ENCODE measurements at places on chromosomes 13 and 19.

GRCh38 chr13:99648066-99648665, 146.9 kb downstream of the TM9SF2 start:
- no peak for DNase-seq

DNA sequence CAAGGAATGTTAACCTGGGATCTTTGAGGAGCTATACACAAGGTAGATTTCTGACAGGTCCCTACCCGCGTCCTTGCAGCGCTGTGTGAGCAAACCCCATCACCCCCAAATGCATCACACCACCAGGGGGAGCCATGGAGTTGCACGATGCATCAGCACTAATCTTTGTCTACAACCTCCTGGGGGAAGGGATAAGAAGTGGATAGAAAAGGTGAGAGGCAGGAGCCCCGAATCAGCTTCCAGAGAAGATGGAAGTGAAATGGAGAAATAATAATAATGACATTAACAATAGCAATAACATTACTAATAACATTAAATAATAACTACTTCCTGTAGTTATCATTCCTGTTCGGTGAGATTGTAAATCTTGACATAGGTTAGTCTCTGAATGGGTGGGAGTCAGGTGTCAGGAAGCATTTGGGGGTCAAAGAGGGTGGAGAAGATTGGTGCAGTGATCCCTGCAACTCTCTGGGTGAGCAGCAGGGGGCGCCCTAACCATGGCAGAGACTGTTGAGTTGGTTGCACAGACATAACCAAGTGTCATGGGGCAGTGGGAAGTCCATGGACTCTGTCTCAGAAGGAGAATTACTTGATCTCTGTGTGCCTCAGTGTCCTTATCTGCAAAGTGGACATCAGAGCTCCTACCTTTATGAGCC, 16.5 kb downstream of the SIGLEC7 start:
- no peak for DNase-seq

DNA sequence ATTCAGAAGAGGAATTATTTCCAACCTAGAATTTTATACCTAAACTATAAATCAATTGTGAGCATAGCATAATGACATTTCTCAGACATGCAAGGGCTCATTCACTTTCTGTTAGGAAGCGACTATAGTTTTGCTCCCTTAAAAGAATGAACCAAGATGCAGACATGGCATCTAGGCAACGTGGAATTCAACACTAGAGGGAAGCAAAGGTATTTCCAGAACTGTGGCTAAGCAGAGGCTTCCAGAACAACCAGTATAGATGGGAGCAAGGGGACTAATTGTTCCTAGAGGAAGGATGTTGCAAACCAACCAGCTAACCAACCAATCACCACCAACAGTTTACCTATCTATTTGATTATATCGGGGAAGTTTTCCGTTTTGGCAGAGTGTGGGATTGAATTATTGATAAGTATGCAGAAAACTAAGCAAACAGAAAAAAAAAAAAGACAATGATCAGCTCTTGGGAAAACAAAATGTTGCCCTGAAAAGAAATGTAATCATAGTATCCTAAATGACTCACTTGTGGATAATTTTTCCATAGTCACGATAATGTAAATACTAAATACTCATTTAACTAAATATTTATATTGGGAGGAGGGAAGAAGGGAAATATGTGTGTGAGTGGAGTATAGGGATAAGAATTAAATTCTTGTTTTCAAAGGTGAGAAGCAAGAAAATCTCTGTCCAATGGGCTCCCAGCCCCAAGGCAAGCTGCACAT, 21.1 kb downstream of the ARL11 start:
- no peak for DNase-seq

DNA sequence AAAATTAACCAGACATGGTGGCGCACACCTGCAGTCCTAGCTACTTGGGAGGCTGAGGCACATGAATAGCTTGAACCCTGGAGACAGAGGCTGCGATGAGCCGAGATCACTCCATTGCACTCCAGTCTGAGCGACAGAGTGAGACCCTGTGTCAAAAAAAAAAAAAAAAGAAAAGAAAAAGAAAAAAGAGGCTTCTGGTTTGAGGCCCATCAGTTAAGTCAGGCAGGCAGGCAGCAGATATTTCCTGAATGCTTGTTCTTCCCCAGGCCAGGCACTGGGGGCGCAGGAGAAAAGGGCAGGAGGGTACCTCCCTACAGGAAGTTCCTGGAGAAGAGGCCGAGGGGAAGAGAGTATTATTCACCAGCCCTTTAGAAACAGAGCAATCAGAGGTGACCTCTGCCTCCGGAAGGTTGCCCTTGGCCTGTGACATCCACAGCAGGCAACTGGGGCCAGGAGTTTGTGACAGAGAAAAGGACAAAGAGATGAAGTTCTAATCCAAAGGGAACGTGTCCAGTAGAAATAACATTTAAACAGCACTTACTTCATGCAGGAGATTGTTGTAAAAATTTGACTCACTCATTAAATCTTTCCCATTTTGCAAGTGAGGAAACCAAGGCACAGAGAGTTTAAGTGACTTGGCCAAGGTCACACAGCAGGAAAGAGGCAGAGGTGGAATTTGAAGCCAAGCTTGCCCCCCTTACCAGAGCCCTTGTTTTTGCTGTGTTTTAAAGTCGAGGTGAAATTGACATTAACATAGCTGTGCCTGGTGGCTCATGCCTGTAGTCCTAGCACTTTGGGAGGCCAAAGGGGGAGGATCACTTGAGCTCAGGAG, 4.3 kb upstream of the RLN3 start:
- DNase-seq = no peak

GRCh38 chr19:532561-533363, 1.2 kb downstream of the CDC34 start:
- no peak for DNase-seq

- DNase-seq = no peak
Observed at GRCh38 chr13:33072282-33072681, 56.1 kb downstream of the KL start.

DNA sequence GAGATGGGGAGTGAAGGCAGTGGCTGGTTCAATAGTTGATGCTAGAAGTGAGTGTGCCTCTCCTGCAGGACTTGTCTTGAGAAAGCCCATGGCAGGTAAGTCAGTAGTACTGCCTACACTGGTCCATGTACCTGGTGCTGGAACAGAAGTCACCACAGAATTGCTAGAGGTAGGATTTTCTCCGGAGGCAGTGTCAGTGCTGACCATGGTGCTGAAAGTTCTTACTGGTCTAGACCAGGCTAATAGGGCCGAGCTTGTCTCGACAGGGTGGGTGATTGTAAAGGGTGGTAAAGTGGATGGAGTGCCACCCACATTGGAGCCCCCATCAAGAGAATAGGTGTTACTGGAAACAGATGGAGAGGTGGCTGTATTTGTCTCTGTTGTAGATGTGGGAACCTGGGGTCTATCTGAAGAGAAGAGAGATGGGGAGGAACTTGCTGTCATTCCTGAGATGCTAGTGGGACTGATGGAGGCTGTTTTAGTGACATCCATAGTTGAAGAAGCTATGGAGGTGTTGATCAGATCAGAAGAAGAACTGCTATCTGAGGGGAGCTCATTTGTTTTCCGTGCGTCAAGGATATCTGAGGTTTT, 36.6 kb downstream of the MUC16 start:
- no peak for DNase-seq

DNA sequence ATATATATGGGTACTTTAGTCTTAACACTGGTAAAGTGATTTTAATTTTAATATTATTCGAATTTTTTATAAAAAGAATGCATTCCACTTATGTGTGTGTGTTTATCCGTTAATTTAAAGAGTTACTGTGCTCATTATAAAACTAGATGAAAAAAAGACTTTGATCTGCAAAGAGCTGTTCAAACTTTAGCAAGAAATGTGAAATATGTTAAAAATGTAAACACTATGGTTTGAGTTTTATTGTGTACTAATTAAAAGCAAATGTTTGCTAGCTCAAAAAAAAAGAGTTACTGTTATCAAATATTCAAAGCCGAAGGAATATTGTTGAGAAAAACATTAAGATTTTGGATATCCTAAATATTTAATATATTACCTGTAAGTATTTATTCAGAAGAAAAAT, 34.5 kb downstream of the UFM1 start:
- DNase-seq = no peak

GRCh38 chr19:19514215-19514657, 1.1 kb downstream of the TSSK6 start:
- DNase-seq = peak; percentile 58

GRCh38 chr19:49851456-49852259, 699 bp downstream of the PTOV1 start:
- no peak for DNase-seq

DNA sequence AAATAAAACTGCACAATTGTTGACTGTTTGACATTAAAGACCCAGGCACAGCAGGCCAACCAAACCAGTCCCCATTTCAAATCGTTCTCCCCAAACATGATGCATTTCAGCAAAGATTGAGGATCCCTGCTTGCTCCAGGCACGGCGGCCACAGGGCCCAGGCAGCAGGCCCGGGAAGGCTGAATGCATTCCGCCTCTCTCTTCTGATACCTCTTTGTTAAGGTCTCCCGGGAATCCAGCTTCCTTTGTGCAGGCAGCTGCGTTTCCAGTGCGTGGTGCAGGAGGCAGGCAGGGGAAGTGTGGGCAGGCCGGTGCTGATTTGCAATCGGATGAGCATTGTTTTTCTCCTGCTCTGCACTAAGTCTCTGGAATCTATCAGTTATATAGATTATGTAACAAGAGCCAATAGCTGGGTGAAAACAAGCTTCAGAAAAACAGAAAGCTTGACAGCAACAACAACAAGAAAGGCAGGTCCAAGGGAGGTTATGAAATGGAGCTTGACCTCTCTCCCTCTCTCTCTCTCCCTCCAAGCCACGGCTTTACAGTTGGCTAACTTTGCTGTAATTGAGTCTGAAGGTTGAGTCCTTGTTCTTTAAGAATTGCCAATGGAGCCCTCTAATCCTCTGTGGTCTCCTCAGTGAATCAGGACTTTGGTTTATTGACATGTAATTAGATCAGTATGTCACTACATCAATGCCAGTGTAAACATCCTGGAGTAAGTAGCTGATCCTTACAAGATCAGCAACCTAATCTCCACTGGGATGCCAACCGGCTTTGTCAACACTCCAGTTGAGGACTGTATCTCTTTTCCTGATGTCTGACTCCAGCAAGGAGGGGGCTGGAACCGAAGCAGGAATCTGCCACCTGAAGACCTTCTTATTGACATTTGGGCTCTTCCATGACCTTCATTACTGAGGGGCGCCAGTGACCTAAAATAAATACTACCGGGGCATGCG, 338.0 kb downstream of the TEX29 start:
- DNase-seq = no peak

Data from urinary bladder (tissue), 4 donors.